ENCODE measurements at places on chromosomes 7 and 10. TPM values are rescaled to one million over a fixed set of nuclear protein-coding genes. Genes with fewer than 3 reads are reported as not detected.

Gene CRHR2
- total RNA-seq = not detected

Gene TMEM196
- not detected for total RNA-seq

Gene ADAM8
- 4.4 TPM for total RNA-seq

Gene PDSS1
- total RNA-seq = 14.9 TPM

Gene CDH23
- 2.0 TPM for total RNA-seq

Gene CUBN
- 0.06 TPM for total RNA-seq

Gene TES
- total RNA-seq = 58.2 TPM

Gene TRIM56
- total RNA-seq = 12.8 TPM

Gene TMEM139
- 1.3 TPM for total RNA-seq

Gene C7orf33
- total RNA-seq = not detected

Gene CCL24
- not detected for total RNA-seq

Gene CYP2C18
- not detected for total RNA-seq

Gene GIMAP1
- not detected for total RNA-seq

Gene MLXIPL
- total RNA-seq = 1.2 TPM

Gene SLC13A1
- total RNA-seq = not detected

Gene LDB3
- total RNA-seq = not detected

Gene ANKRD2
- 4.7 TPM for total RNA-seq

Gene HSPA12A
- total RNA-seq = 12.6 TPM

Gene HOXA1
- 2.5 TPM for total RNA-seq

Gene TRPV5
- not detected for total RNA-seq

Gene SYNPO2L
- not detected for total RNA-seq

Gene DGKI
- total RNA-seq = 0.20 TPM

Gene OR2A42
- not detected for total RNA-seq

Gene FGL2
- total RNA-seq = not detected

Gene ITIH5
- 0.16 TPM for total RNA-seq

Gene BET1
- 26.5 TPM for total RNA-seq

Gene EBLN1
- total RNA-seq = 0.21 TPM

Gene LHFPL3
- total RNA-seq = not detected

Gene EMX2
- total RNA-seq = not detected

Gene ELOVL3
- total RNA-seq = 0.30 TPM

All from A549 treated with CORT108297 at 1 μM for 4 hours (cell line).